Activated CD4-positive, alpha-beta T cell treated with anti-CD3 and anti-CD28 coated beads, Interleukin-2, amount 50 U/mL, for 1 hour (primary cell): ENCODE measurements at places on chromosomes 6 and 20.

DNA sequence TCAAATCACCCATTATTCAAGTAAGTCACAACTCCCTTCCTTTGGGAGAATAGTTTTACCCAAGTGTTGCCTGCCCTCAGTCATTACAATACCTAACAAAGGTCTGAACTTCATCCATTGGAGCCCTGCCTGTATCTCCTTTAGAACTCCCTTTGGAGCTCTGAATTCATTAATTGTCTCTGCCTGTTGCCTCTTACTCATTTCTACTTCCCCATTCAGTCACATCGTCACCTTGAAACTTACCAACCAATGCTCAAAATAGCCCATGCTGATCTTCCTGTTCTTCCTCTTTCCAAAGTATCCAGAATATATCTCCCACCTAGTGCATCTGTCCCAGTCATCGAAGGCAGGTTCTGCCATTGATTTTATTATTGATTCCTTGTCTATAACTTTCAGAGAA lies 120.7 kb upstream of the ADGRF1 start:
- no peak for DNase-seq

DNA sequence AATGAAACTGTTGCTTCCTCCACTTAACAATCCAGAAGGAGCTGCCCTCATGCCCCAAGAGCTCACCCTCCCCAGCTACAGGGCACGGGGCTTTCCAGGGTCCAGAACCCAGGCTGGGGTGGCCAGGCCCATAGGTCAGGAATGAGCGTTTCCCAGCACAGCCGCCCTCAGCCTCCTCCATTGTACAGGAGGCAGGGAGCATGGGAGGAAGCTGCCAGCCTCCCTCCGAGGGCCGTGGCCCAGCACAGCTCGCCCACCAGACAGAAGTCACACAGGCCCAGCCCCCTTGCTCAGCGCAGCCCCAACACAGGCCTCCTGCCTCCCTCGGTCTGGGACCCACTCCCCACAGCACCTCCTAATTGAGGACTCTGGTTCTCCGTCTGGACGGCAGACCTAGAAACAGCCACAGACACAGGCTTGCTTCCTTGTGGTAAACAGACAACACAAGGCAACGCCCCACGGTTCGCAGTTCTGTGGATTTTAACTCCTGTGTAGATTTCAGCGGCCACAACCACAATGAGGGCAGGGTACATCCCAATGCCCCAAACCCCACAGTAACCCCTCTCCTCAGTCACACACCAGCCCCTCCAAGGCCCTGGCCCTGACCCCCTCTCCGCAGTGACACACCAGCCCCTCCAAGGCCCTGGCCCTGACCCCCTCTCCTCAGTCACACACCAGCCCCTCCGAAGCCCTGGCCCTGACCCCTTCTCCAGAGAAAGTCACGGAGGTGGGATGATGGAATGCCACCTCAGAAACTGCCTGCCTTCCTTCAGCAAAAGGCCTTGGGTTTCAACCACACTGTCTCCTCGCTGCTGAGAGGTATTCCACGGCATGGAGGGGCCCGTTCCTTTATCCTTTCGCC lies 173.5 kb downstream of the DLL1 start:
- no peak for DNase-seq

DNA sequence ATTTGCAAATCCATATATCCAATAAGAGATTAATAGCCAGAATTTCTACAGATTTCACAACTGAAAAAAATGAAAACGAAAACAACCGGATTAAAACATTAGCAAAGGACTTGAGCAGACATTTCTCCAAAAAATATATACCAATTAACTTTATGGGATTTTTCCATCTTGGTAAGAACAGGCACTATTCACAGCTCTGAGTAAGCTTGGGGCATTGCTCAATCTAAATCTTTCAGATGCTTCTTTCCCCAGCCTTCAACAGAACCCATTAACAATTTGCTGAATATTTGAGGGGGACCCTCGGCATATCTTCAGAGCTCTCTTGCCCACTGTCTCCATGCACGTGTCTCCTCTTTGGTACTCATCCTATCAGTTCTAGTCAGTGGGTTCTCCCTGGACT lies 111.7 kb upstream of the CD93 start:
- no peak for DNase-seq

- DNase-seq = peak; percentile 58
Measured at GRCh38 chr6:31888276-31889258, 8.9 kb downstream of the EHMT2 start.

GRCh38 chr6:68649669-68650068 lies 14.6 kb downstream of the ADGRB3 start:
- DNase-seq = no peak
